ENCODE measurements at places on chromosomes 6 and 20.

GRCh38 chr20:11881449-11881848 is 36.2 kb upstream of the BTBD3 start:
- no peak for DNase-seq

- no peak for DNase-seq
Observed at GRCh38 chr20:57210054-57210910, 56.2 kb downstream of the BMP7 start.

GRCh38 chr6:117557951-117558350 is 44.4 kb downstream of the GOPC start:
- no peak for DNase-seq

GRCh38 chr6:31305703-31306219 is 33.9 kb upstream of the HLA-C start:
- DNase-seq = no peak

GRCh38 chr6:96931198-96931597 is 6.7 kb downstream of the KLHL32 start:
- DNase-seq = no peak

- no peak for DNase-seq
Observed at GRCh38 chr6:12276930-12277315, 13.2 kb upstream of the EDN1 start.

DNA sequence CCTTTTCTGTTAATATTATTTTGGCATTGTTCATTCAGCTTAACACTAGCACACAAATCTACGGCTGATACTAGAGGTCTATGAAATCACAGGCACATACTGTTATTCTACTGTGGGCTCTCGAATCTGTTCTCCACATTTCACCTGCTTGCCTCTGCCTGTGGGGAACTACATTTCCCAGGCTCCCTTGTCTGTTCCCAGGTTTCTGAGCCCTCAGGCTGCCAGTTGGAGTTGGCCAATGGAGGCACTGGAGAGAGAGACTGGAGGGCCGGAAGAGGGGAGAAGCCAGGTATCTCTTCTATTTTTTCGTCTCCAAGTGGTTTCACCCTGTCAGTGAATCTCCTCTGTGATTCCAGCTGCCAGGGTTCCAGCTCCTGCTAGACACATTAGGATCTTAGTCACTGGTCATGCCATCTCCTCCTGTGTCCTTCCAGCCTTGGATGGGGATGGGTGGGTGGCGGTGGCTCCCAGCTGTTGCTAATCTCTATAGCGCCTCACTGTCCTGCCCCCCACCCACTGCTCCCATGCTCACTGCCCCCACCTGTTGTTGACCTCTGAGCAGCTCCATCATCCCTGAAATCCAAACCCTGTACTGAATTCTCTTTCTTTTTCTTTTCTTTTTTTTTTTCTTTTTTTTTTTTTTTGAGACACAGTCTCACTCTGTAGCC is 188.2 kb downstream of the LRFN2 start:
- DNase-seq = no peak
